ENCODE measurements at places on chromosomes 16 and 17.
A peak's percentile ranks its signal among the peaks of the same experiment; 100 is the strongest.

DNA sequence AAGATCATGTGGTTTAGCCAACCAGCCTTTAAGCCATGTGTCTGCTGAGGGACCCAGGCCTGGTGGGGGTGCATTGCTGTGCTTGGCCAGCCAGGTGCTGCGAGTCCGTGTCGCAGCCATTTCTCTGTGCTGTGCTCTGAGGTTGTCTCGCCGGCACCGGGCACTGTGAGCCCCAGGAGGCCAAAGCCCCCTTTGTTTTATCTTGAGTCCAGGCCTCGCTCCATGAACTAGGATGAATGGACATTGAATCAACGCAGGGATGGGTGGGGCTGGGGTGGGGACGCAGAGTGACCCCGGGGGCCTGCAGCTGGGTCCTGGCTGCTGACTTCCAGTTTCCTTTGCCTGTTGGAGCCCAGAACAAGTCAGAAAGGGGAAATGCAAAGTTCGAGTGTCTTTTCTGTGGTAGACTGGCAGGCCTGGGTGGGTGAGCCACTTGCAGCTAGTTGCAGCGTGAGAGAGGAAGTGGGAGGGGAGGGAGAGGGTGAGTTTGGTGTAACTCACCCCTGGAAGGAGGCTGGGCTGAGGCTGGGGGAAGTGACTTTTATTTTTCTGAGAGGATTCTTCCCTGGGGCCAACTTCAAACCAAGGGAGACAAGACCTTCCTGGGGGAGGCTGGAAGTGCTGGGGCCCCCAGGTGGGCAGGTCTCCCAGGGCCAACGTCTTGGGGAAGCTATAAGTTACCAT is 324.7 kb downstream of the SEC14L1 start:
- DNase-seq: peak; percentile 77

DNA sequence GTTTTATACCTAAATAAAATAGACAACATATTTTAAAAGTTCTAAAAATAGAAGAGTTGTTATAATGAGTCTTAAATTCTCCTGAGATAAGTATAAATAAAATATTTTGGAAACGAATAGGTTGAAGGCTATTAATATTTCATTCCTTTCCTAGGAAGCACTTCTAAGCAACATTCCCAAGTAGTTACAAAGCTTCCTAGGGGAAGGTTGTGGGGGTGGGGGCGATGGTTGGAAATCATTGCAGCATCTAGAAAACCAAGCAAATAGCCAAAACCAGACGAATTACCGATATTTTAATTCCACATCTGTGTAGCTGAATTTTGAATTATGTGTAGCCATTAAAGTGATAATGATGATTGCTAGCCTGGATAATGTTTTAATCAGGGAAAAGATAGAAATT is 26.9 kb downstream of the PTRH2 start:
- no peak for DNase-seq

GRCh38 chr16:3085868-3086595 is 13.1 kb downstream of the ZSCAN10 start:
- DNase-seq: no peak

- peak; percentile 79 for DNase-seq
Measured at GRCh38 chr17:31696184-31696602, 162.9 kb downstream of the COPRS start.

DNA sequence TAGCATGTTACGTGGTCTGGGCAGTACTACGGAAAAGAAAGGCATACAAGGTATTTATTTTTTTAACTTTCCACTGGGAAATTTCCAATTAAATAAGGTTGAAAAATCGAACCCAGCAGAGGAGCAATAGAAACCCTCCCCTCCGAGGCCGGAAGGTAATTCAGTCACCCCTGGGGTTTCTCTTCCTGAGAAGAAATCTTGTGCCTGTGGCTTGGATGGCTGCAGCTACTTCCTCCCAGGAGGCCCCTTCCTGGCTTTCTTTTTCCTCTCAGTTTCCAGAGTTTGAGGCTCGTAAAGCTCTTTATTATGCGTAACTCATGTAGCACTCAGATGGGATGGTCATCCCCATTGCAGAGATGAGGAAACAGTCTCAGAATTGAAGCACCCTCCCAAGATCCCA is 140.3 kb downstream of the ASIC2 start:
- DNase-seq: no peak

DNA sequence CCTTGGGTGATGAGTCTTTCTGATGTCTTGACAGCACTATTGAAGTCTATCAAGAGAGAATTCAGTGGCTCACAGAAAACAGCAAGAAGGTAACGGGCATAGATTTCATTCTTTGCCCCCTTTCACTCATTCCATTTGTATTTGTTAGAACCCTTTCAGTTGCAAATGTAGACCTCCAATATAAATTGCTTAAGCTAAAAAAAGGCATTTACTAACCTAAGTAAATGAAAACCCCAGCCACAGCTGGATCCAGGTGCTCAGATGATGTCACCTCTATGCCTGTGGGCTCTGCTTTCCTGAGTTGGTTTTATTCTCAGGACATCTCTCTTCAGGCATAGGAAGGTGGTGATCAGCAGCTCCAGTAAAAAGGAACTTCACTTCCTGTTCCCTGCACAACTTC is 11.1 kb downstream of the VWA3A start:
- no peak for DNase-seq

DNA sequence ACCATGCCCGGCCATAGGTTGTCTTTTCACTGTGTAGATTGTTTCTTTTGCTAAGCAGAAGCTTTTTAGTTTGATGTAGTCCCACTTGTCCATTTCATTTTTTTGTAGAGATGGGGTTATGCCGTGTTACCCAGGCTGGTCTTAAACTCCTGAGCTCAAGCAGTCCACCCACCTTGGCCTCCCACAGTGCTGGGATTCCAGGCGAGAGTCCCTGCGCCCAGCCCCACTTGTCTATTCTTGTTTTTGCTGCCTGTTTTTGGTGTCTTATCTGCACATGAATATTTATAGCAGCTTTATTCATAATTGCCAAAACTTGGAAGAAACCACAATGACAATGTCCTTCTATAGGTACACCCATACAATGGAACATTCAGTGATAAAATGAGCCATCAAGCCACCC is 18.8 kb upstream of the SBK1 start:
- DNase-seq: no peak

All from right lobe of liver (tissue), 6 donors.